ENCODE measurements at places on chromosomes 4 and X.

DNA sequence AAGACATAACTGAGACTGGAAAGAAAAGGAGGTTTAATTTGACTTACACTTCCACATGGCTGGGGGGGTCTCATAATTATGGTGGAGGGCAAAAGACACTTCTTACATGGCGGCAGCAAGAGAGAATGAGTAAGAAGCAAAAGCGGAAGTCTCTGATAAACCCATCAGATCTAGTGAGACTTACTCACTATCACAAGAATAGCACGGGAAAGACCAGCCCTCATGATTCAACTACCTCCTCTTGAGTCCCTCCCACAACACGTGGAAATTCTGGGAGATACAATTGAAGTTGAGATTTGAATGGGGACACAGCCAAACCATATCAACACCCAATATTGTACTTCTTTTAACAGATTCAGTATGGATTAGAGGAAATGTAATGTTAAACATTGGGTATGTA, 646.6 kb downstream of the ANKRD50 start:
- DNase-seq, result no peak

- DNase-seq, result no peak
Observed at GRCh38 chrX:50815120-50815519, 1.1 kb upstream of the SHROOM4 start.

DNA sequence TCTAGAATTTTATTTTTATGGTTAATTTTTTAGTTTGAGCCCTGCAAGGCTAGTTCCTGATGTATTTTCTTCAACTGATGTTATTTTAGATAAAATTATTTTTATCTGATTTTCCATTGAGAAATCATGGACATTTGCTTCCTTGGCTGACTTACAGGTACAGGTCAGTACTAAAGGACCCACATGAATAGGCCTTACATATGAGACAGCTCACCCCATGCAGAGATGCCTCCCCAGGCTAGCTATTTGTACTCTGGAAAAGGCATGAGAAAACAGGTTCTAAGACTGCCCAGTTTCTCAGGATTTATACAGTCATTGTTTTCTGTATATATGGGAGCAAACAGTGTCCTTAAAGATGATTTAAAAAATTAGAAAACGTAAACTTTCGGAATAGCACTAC, 255.5 kb downstream of the BMPR1B start:
- no peak for DNase-seq

GRCh38 chr4:89299153-89299791, 8.3 kb downstream of the GPRIN3 start:
- DNase-seq, result no peak

- no peak for DNase-seq
Observed at GRCh38 chr4:123827511-123827910, 430.9 kb downstream of the SPRY1 start.

Data from T-cell (primary cell).